GM12878 (cell line): ENCODE measurements at places on chromosomes 13 and 19. TPM values are rescaled to one million over a fixed set of nuclear protein-coding genes. Genes with fewer than 3 reads are reported as not detected.

The ICAM4 gene
- total RNA-seq = 2.1 and 2.6 TPM in 2 replicates

The PHLDB3 gene
- 9.1 and 11.0 TPM in 2 replicates for total RNA-seq

The MAMSTR gene
- total RNA-seq = 0.32 and 0.33 TPM in 2 replicates

The NOTCH3 gene
- 0.10 and 0.37 TPM in 2 replicates for total RNA-seq

The CEACAM19 gene
- 0.15 and 0.24 TPM in 2 replicates for total RNA-seq

The SCGB2B2 gene
- total RNA-seq = 0.31 TPM in 1 of 2 replicates, not detected in the other

The PLPP2 gene
- total RNA-seq = 0.51 and 0.62 TPM in 2 replicates

The ZNF730 gene
- not detected in 2 replicates for total RNA-seq

The MIER2 gene
- total RNA-seq = 22.2 and 23.6 TPM in 2 replicates

The RAB3A gene
- 2.9 and 3.5 TPM in 2 replicates for total RNA-seq

The SULT2A1 gene
- 0.13 and 0.16 TPM in 2 replicates for total RNA-seq

The KLHL1 gene
- 0.05 and 0.08 TPM in 2 replicates for total RNA-seq
